Eye (tissue), 1 donor: ENCODE measurements at places on chromosomes 16 and 17.

GRCh38 chr17:48546924-48547807 is 2.3 kb upstream of the HOXB2 start:
- peak; percentile 53 for DNase-seq

DNA sequence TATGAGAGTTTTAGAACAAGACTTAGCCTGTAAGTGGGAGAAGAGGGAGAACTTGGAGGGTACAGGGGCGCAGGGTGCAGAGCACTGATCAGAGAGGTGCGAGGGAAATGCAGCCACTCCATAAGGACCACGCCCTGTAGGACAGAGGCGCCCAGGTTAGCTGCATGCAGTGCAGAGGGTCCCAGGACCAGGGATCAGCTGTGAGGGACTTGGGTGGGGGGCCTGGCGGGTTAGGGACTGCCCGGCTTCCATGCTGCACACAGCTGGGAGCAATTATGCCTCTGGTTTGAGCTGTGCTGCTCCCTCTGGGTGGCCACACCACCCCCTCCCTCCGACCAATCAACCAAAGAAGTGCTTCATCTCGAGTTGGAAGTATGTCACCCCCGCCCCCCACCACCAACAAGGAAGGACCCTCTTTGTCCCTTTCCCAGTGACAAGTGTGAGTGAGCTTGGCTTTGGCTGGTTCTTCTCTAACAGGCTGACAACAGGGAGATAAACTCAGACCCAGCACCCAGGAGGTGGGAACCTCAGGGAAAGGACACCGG is 22.2 kb upstream of the CLEC18A start:
- no peak for DNase-seq

- DNase-seq = no peak
Measured at GRCh38 chr16:11615748-11616447, 29.2 kb upstream of the LITAF start.

GRCh38 chr16:23484510-23485256 is 25.6 kb downstream of the GGA2 start:
- no peak for DNase-seq

DNA sequence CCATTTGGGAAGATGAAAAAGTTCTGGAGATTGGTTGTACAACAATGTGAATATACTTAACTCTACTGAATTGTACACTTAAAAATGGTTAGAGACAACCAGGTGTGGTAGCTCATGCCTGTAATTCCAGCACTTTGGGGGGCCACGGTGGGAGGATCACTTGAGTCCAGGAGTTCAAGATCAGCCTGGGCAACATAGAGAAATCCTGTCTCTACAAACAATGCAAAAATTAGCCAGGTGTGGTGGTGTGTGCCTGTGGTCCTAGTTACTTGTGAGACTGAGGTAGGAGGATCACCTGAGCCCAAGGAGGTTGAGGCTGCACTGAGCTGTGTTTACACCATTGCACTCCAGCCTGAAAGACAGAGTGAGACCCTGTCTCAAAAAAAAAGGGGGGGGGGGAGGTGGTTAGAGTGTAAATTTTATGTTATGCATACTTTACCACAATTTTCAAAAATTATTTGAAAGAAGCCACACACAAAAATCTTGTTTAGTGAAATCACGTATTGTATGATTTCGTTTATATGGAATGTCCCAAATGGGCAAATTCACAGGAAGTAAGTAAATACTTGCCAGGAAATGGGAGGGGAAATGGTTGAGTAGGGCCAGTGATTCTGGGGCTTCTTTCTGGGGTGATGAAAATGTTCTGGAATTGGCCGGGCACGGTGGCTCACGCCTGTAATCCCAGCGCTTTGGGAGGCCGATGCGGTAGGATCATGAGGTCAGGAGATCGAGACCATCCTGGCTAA is 37.1 kb upstream of the AMZ2 start:
- DNase-seq = no peak

DNA sequence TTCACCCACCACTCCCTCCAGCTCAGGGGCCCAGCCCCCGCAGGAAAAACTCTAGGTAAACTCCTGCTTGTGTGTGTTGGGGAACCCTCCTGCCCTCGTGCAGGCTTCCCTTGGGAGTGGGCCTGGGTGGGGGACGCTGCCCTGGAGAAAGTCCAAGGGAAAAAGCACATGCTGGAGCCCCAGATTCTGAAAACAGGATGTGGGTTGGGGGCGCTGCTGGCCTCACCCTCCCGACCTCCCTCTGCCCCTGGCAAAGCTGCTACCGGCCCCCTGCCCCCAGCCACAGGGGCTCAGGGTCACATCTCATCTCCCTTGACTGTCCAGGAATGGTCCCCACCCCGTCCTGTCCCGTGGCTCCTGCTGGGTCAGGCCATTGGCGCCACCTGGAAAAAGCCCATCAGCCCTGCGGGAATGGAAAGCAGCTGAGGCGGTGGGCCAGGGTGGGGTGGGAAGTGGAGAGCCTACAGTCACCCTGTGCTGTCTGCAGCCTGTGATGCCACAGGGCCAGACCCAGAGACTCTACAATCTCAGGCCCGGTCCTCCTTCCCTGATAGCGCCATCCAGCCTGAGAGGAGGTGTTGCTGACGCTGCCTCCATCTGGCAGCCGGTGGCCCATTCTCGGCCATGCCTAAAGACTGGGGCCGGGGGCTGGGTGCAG is 2.5 kb upstream of the GJD3 start:
- no peak for DNase-seq

DNA sequence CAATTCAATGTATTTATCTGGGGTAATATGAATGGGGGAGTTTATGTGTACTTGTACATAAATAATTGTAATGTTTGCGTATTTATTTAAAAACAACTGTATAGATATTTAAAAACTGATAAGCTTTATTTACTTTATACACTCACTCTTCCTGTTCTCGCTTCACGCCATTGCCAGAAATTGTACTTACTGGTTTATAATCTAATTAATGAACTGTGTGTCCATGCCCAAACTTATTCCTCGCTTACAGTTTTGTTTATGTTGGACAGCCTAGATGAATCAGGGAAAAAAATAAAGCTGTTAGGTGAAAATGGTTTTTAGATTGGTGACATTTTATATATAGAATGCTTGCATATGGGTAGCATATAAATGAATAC is 30.8 kb downstream of the AATF start:
- no peak for DNase-seq

GRCh38 chr17:49523706-49524472 is 28.8 kb downstream of the NGFR start:
- DNase-seq = no peak

- DNase-seq = no peak
Measured at GRCh38 chr17:11917415-11917814, 79.9 kb downstream of the ZNF18 start.

DNA sequence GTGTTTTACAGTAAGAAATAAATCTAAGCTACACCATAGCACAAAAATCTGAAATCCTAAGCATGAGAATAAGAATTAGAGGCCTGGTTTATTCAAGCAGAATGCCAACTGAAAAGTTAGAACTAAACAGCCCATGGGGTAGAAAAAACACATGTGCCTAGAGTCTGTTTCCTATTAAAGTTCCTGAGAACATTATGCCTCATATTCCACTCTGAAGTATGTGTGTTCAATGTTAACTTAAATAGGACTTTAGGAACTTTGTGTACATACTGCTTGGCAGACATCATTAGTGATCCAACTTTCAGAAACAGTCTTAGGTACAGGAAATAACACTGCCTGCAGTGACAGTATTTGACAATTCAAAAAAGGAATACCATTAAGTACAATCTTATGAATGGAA is 18.2 kb downstream of the HEATR6 start:
- DNase-seq = peak; percentile 6
